ENCODE measurements at places on chromosomes 7 and 10.

DNA sequence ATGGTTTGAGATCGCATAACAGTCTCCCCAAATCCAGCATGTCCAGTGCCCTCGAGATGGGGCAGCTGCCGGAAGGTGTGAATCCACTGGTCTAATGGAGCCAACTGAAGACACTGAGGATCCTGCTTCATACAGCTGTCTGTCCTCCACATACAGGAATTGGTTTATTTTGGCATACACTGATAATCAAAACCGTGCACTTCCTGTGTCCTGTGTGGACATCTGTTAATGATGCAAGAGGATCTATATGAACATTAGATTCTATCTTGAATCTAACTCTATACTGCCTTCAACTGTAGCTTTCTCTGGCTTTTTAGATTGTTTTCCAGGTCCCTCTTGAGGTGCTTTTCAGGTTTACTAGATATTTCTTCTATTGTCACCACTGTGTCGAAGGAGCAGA lies 3.0 kb upstream of the JAZF1 start:
- no peak for DNase-seq

- DNase-seq = peak; percentile 41
Measured at GRCh38 chr10:89118091-89118490, 89.0 kb downstream of the CH25H start.

DNA sequence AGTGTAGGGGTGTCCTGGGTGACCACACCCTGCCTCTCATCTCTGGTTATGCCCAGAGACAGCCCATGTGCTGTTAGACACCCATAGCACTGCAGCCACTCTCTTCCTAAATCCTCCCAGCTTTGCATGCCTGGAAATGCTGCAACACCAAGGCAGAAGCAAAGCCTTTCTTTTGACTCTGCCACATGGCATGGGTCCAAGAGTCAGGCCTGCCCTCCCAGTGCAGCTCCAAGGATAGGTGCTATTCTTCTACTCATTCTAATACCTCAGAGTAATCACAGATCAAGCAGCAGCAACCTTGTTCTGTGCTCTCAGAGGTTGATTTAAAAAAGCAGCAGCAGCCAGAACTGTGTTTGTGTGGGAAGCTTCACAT lies 23.4 kb downstream of the FRMPD2 start:
- DNase-seq = no peak

DNA sequence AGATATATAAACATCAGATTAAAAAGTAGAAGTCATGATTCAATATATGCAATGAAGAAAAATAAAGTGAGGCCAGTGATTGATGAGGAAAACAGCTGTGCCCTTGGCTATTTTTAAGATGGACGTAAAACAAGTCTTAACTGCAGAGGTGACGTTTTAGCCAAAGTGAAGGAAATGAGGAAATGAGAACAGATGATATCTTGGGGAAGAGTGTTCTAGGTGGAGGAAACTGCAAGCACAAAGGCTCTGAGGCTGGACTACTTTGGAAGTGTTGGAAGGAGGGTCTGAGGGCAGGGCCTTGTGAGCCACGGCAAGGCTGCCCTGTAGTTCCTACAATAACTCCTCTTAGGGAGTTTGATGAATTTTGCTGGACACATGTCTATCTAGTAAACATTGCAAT lies 140.5 kb upstream of the AKR1E2 start:
- DNase-seq = no peak

DNA sequence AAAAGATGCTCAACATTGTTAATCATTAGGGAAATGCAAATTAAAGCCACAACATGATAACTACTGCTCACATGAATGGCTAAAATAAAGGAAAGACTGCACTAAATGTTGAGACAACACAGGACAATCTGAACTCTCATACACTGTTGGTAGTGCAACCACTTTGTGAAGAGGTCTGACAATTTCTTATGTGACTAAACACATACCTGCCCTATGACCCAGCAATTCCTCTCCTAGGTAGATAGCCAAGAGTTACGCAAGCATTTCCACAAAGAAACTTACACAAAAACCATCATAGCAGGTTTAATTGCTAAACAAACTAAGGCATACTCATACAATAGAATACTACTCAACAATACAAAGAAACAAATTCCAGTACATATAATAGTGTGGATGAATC lies 41.8 kb upstream of the HERPUD2 start:
- no peak for DNase-seq

DNA sequence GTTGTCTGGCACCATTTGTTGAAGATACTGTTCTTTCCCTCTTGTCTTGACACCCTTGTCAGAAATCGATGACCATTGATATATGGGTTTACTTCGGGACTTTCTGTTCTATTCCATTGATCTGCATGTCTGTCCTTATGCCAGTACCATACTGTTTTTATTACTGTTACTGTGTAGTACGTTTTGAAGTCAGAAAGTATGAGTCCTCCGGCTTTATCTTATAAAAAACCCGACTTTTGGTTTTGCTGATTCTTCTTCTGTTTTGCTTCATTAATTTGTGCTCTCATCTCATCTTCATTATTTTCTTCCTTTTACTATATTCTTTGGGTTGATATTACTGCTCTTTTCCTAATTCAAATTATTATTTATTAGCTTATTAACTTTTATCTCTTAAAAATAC lies 52.4 kb downstream of the MAPK8 start:
- no peak for DNase-seq

GRCh38 chr7:12761111-12761510 lies 73.7 kb downstream of the ARL4A start:
- DNase-seq = no peak

- no peak for DNase-seq
Measured at GRCh38 chr10:94370501-94370900, 7.8 kb upstream of the NOC3L start.

DNA sequence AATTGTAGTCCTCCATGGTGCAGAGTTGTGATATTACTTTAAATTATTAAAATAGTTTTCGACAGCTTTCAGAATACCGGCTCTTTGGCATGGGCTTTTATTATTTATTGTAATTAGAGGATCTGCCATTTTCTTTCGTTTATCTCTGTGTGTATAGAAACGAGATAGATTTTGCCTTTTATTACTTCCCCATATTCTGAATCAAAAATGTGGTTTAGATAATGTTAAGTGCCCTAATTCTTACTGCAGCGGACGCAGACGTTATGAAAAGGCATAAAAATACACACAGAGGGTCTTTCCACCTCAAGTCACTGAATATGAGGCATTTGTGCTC lies 1.9 kb upstream of the ARID5B start:
- DNase-seq = no peak

GRCh38 chr10:68516766-68517165 lies 10.6 kb downstream of the SLC25A16 start:
- DNase-seq = no peak

- DNase-seq = no peak
Measured at GRCh38 chr7:784971-785370, 47.3 kb upstream of the SUN1 start.

- DNase-seq = no peak
Measured at GRCh38 chr10:7320072-7320471, 90.8 kb downstream of the SFMBT2 start.

DNA sequence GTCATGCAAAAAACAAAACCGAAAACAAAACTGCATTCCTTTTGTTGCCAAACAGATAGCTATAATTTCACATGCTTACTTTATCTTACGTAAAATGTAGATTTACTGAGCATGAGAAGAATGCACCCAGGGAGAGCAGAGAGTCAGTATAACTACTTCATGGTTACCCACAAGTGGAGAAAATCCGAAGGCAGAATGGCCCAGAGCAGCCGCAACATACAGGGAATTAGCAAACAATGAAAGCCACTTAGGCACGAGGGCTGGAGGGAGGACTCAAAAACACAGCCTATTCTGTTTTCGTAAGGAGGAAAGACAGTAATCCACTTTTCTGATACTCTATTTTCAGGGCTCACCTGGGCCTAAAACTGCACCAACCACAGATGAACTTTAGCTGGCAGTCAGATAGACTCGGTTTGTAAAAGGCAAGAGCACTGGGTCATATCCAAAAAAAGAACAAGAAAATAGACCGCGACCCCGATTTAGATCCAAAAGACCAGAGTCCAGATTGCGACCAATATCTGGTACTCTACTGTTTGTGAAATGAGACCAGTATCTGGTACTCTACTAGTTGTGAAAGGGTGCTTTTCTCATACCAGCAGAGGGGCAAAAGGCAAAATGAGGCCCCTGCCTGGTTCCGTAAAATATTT lies 1.3 kb downstream of the ITPRIP start:
- DNase-seq = no peak

DNA sequence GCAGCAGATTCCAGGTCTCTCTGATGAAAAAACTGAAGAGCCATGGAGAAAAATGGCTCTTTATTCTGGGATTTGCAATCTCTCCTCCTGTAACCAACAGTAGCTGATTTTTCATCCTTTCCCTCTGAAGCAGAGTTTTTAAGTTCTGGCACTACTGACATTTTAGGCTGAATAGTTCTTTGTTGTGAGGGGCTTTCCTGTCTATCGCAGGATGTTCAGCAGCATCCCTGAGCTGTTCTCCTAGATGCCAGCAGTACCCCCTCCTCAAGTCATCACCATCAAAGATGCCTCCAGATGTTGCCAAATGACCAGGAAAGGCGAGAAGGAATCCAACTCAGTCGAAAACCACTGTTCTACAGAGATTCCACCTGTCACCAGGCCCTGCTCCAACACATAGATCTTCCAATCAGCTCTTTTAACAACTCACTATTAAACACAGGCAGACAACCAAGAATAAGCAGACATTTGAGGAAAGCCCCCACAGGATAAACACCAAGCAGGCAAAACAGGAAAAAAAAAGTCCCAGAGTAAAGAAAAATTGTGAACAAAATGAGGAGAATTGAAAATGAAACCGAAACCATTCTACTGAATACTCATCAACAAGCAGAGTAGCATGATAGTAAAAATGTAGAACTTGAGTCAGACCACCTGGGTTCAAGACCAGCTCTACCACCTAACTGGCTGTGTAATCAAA lies 124.8 kb downstream of the MPP7 start:
- DNase-seq = peak; percentile 27

DNA sequence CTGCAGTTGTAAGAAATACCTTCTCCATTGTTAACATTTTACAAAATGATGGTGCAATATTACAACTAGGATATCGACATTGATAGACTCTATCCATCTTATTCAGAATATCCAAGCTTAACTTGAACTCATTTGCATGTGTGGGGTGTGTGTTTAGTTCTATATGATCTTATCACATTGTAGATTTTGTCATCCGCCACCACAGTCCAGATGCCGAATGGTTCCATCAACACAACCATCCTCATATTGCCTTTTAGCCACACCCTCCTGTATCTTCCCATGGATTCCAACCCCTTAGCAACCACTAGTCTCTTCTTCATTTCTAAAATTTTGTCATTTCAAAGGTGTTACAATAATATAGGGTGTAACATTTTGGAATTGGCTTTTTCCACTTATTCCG lies 452.9 kb upstream of the AKR1E2 start:
- no peak for DNase-seq

- no peak for DNase-seq
Measured at GRCh38 chr7:35584990-35585389, 109.9 kb downstream of the HERPUD2 start.

DNA sequence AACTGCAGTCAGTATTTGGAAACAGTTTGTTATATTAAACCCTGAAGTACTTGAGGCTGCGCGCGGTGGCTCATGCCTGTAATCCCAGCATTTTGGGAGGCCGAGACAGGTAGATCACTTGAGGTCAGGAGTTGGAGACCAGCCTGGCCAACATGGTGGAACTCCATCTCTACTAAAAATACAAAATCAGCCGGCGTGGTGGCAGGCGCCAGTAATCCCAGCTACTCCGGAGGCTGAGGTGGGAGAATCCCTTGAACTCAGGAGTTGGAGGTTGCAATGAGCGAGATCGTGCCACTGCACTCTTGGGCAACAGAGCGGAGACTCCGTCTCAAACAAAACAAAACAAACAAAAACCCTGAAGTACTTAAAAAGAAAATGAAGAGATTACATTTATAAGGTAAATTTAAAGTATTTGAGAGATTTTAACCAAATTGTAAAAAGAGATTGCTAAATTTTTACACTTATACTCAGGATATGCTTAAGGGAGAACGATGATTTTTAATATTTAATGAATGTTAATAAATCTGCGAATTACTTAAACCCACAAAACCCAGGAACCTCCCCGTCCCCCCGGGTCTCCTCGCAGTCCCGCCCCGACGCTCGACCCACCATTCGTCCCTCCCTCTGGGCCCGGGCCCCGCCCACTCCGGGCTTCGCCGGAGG lies 425 bp upstream of the MTG1 start:
- DNase-seq = no peak

DNA sequence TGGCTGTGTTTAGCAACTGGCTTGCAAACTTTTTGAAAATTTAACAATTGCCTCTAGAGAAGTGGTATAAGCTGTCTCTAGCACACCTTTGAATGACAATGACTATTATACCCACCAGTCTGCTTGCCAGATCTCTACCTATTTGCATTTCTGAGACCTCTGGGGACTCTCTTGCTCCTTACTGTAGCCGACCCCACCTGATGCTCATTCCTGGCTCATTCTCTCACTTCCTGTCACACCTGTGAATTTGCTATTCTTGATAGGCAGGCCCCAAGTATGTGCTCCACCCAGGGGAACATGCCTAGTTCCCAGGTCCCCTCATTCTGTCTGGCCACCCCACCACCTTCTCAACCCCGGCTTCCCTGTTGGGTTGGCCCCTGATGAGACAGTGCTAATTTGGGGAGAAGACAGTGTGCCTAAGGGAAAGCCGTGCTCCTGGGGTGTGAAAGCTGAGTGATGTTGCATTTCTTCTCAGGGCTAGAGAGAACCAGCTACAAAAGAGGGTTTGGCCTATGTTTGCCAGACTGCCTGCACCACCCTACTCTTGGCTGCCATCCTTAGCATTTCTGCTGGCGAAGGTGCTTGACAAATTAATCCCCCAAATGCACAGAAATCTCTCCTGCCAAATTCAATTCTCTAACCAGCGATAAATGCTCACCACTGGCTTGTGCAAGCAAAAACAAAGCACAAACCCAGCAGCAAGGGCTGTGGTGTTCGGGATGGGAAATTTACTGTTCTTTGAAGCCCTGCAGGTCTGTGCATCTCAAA lies 138.2 kb downstream of the RPS24 start:
- DNase-seq = no peak

DNA sequence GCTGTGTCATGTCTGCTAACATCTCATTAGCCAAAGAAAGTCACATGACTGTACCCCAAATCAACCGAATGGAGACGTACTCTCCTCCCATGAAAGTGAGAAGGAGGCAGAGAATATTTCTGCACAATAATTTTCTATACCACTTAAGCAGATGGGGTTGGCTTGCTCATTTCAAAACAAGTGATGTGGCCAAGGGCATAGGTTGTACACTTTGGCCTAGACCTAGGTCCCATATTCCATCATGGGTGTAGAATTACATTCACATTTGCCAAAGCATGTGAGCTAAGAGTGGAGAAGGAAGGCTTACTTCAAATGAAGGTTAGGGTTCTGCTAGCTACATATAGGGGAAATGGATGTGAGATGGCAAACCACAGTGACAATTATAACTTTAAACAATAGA lies 83.0 kb downstream of the ZNF365 start:
- no peak for DNase-seq

GRCh38 chr7:81956520-81956919 lies 186.7 kb upstream of the HGF start:
- peak; percentile 20 for DNase-seq
